ENCODE measurements at places on chromosomes 7 and 10. TPM values are rescaled to one million over a fixed set of nuclear protein-coding genes. Genes with fewer than 3 reads are reported as not detected.

SMNDC1 gene
- total RNA-seq: 9.9 TPM

SSC4D gene
- 0.88 TPM for total RNA-seq

DNA sequence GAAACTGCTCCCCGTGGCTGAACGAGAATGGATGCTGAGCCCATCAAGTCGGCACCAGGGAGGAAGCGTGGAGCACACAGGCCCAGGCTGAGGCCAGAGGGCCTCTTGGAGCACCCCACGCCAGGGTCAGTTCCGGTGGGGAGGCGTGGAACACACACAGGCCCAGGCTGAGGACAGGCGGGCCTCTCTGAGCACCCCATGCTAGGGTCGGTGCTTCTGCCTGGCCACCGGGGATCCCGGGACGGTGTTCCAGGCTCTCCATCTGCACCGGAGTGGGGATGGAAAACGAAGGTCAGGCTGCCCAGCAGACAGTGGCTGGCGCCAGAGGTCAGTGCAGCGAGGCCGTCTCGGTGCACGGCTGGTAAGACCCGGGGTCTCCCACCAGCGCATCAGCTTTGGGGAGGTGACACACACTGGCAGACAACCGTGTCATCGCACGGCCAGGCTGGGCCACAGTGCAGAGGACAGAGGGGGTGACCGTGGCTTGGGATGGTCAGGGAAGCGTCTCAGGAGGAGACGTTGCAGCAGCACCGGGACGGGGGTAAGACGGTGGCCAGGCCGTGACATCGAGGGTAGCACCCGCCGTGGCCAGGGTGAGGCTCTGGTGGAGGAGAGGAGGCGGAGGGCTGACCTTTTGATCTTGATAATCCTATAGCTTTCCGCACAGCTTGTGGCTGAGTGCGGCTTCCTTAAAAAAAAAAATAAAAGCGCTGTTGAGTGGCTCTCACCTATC, 203.9 kb downstream of the ELFN1 start:
- no peak for DNase-seq

GRCh38 chr7:137942484-137943115, 59.3 kb downstream of the CREB3L2 start:
- DNase-seq: no peak

DNA sequence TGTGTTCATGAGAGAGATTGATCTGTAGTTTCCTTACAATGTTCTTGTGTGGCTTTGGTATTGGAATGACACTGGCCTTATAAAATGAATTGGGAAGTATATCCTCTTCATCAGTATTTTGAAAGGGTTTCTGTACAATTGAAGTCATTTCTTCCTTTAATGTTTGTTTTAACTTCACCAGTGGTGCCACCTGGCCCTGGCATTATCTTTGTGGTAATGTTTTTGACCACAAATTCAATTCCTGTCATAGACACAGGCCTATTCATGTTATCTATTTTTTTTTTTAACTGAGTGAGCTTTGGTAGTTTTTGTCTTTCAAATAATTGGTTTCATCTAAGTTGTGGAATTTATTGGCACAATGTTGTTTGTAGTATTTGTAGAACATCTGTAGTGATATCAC, 127.7 kb downstream of the CDK14 start:
- peak; percentile 81 for DNase-seq

DNA sequence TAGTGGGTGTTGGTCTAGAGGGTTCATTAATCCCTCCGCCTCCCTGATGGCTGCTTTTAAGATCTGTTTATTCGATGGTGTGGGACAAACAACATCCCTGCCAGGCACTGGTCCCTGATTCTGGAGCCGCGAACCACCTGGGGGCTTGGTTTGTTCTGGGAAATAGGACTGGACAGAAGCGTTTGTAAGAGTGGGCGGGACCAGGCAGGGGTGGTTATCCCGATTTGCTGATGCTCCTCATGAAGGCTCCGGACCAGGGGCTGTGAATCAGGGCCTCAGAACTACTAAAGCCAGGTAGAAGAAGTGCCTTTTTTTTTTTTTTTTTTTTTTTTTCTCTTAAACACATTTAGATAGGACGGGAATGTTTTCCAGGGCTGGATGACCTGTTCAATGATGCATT, 273.4 kb downstream of the WDR37 start:
- DNase-seq: no peak

Measured in myocyte (in vitro differentiated cells).